ENCODE measurements at places on chromosomes 16 and 17.

GRCh38 chr17:28685366-28685765 lies 23.4 kb downstream of the SUPT6H start:
- H3K4me1 ChIP-seq, result no peaks in the 10 kb centered on the region
- H3K4me3 ChIP-seq, result no peak overlapping the region
- no peak for DNase-seq
- no peaks in the 10 kb centered on the region for H3K27me3 ChIP-seq
- peak overlapping the region; percentile 10 for H3K27ac ChIP-seq

DNA sequence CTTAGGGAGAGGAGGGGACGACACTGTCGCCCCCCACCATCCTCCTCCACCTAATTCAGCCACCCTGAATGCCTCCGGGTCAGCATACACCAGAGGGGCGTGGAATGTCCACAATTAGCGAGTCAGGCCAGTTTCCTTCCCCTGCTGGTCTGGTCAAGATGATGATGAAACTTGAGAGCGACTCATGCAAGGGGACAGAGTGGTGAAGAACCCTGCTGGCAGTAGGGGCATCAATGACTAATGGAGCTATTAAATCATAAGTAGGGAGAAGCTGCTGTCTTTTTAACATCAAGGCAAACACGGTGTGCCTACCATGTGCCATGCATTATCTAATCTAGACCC lies 7.2 kb downstream of the SPACA3 start:
- H3K4me1 ChIP-seq, result no peaks in the 10 kb centered on the region
- peaks cover 11% of the 10 kb centered on the region for H3K27me3 ChIP-seq
- no peak overlapping the region for H3K27ac ChIP-seq

DNA sequence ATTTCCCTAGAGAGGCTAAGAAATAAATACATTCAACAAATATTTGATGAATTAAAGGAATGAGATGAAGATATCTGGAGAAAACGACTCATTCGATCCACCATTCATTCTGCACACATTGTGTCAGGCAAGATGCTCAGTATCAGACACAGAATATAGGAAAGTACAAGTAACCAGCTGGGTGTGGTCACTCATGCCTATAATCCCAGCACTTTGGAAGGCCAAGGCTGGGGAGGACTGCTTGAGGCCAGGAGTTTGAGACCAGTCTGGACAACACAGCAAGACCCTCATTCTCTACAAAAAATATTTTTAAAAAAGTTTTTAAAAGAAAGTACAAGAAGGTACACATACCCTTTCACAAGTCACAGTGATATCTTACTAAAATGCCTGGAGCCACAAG lies 42.3 kb downstream of the CRLF3 start:
- H3K27ac ChIP-seq, result no peak overlapping the region
- no peaks in the 10 kb centered on the region for H3K27me3 ChIP-seq
- no peaks in the 10 kb centered on the region for H3K4me1 ChIP-seq
- DNase-seq, result no peak

DNA sequence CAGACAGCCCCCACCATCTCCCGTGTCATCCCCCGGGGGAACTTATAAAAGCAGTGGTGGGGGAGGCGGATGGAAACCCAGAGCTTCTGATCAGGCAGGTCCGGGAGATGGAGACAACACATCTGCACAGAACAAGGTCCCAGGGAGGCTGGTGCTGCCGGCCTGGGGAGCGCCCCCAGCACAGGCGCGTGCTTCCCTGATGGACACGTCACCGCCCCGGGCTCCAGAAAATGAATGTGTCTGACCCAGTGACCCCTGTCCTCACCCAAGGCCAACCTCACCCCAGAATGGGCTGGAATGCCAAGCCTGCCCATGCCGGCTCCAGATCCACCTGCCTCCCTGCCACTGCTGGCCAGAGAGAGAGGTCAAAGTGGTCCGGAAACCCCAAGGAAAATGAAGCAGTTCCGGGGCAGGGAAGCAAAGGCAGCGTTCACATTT lies 12.5 kb downstream of the SLC7A5 start:
- peak overlapping the region; percentile 69 for H3K4me3 ChIP-seq
- peak overlapping the region; percentile 96 for H3K27ac ChIP-seq
- H3K36me3 ChIP-seq, result no peaks in the 10 kb centered on the region
- peak; percentile 53 for DNase-seq
- peaks cover 56% of the 10 kb centered on the region for H3K4me1 ChIP-seq

- DNase-seq, result no peak
- H3K4me3 ChIP-seq, result no peak overlapping the region
- no peaks in the 10 kb centered on the region for H3K27me3 ChIP-seq
- no peaks in the 10 kb centered on the region for H3K4me1 ChIP-seq
- no peak overlapping the region for H3K27ac ChIP-seq
Measured at GRCh38 chr16:9469512-9469911, 378.1 kb downstream of the HAPSTR1 start.

Data from psoas muscle (tissue), 8 donors.